Stimulated activated CD4-positive, alpha-beta T cell treated with anti-CD3 and anti-CD28 coated beads, Interleukin-15, amount 100 ng/mL, for 1 hour (primary cell): ENCODE measurements at places on chromosomes 12 and 14.

DNA sequence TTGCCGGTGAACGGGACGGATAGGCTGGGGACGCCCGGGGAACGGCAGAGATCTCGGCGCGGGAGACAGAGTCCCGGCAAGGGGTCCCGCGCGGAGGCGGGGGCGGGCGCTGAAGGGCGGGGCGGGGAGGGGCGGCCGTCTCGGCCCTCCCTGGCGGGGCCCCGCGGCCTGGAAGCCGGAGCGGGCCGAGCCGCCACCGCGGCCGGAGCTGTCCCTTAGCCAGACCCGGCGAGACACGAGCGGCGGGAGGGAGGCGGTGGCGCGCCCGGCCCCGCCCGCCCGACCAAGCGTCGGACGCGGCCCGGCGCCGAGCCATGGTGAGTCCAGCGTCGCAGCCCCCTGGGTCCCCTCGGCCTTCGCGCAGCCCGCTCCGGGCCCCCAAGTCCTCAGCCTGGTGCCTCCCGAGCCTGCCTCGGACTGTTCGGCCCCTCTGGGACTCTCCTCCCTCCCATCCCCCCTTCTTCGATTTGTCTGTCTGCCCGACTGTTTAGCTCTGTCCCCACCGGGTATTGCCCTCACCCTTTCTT, at the start of gene ARHGEF40:
ARHGEF40 (plus strand) TSS at position 222 of the 527 bp plus-strand sequence; CDS start at position 315, 93 bp downstream.
- no peak for DNase-seq

DNA sequence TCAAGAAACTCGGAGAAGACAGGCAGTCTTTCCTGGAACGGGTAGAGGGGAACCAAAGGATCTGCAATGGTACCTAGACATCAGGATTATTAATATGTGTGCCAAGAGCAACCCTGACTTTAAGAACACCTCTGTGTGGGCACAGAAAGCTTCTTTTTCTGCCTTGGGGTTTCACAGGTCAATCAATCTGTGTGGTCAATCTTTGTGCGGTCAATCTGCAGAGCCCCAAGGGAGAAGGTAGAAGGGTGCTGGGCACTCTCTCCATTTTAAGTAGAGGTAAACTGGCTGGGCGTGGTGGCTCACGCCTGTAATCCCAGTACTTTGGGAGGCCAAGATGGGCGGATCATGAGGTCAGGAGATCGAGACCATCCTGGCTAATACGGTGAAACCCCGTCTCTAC, 100.7 kb downstream of the ARF6 start:
- DNase-seq = no peak

- no peak for DNase-seq
Observed at GRCh38 chr12:85872497-85873091, 1.5 kb upstream of the NTS start.

DNA sequence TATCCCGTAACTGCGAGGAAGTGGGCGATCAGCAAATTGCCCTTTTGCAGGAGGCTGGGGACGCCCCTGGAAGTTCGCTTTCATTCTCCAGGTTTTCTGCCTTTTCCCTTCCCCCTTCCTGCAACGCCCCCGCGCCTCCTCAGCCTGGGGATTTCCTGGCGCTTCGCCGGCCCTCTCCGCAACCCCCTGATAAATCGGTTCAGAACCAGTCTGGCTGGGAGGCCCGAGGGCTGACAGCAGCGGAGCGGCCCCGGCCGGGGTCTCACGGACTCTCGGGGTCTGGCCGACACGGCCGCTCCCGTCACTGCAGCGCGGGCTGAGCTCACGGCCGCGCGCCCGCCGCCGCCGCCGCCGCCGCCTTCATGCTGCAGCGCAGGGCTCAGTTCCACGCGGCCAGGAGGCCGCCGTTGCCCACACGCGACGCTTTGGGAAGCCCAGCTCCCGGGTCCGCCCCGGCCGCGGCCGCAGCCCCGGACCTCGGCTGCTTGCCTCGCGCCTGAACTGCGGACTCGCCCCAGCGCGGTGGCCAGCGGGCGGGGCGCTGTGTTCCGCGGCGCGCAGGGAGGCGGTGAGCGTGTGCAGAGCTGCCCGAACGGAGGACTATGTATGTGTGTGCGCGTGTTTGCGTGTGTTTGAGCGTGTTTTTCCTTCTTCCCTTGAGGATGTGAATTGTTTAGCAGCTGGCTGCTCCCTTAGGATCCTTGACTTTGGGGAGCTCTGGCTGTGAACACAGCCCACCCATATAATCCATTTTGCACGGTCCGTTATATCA, at the start of gene LRFN5:
LRFN5 (plus strand) TSS at position 345 of the 772 bp plus-strand sequence.
- no peak for DNase-seq

GRCh38 chr14:64520699-64521098, 16.1 kb downstream of the ZBTB1 start:
- DNase-seq = no peak

- DNase-seq = no peak
Observed at GRCh38 chr14:49583629-49584028, 2.6 kb downstream of the RPS29 start.

DNA sequence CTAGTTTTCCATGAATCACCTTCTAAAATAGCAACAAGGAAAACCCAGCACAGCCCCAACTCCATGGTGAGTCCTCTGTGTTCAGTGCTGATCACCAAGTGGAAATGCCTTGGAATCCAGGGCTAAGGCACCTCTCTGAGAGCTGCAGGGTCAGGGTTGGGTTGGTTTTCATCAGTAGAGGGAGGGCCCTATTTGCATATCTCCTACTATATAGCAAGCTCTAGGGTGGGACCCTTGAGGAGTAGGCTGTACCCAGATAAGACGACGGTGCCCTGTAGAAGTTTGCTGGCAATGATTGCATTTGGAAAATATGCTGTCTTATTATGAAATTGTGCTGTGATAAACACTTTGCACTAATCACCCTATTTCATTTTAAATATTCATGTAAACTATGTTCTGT, 1011.8 kb downstream of the TMEM121 start:
- DNase-seq = no peak

GRCh38 chr12:112716099-112717093, 75.2 kb upstream of the RPH3A start:
- DNase-seq = no peak

DNA sequence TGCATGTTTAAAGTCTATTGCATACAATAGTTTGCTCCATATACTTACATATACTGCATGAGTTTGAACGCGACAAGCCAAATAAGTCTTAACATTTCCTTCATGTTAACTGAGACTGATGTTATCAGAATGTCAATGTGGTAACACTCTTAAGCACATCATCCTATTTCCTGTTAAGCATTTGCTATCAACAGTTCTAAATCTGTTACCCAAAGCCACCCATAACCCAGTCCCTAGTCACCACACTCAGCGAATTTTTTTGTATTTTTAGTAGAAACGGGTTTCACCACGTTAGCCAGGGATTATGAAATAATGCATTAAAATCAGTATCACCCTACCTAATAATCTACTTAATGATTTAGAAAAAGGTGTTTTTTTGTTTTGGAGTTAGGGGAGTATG, 39.4 kb downstream of the HNRNPC start:
- DNase-seq = no peak

GRCh38 chr14:20343862-20344220, 406 bp downstream of the PARP2 start:
- DNase-seq = no peak

DNA sequence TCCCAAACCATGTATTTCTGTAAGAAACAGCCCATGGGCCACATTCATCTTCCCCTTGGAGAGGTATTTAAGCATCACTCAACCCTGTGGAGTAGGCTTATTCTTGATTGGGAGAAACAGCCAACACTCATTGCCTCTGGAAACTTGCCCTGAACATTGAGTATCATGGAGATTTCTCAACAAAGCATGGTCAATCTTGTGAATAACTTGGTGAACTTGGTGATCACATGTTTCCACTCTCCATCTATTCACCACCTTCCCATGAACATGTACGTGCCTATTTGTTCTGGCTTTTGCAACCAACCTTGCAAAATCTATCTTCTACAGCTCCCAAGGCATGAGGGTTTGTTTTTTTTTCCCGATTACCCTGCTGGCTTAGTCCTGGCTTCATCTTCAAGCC, 163.2 kb downstream of the PAH start:
- DNase-seq = no peak

DNA sequence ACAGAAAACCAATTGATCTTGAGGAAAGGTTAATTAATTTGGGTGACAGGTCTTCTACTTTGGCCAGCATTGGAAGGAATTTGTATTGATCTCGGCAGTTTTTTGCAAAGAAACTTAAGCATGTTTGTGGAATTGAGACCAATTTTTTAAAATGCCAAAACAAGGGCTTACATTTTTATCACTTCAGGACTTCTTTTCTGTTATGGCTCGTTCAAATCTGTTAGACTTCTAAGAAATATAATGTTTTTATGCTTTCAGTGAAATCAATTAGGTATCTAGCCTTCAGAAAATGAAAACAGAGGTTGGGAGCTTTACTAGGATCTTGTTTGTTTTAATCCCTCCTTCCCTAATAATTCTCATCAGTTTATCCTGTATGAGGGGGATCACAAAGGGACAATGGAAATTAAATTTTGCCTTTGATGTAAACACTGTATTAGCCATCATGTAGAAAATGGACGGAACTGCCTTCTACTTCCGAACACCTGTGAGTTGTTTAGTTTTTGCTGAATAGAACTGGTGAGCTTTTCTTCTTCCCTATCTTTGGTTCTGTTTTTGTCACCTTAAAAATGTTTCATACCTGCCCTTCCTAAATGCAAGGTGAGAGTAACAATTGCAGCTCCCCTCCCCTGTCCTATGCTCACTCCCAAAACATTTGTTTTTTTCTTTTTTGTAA, 7.8 kb downstream of the FOXA1 start:
- no peak for DNase-seq

- DNase-seq = no peak
Observed at GRCh38 chr14:99647411-99647810, 2.5 kb downstream of the HHIPL1 start.

GRCh38 chr12:97142737-97143410, 235.8 kb downstream of the NEDD1 start:
- DNase-seq = no peak

DNA sequence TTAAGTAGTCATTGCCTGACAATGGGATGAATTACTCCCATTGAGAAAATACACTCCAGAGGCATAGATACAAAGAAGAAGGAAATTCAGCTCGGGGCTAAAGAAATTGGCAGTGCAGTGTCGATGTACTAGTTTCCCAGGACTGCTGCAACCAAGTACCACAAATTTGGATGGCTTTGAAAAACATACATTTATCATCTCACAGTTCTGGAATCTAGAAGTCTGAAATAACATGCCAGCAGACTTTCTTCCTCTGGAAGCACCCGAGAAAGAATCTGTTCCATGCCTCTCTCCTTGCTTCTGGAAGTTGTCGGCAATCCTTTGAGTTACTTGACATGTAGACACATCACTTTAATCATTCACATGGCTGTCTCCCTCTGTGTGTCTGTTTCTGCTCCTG, 101.9 kb downstream of the TMTC3 start:
- no peak for DNase-seq

DNA sequence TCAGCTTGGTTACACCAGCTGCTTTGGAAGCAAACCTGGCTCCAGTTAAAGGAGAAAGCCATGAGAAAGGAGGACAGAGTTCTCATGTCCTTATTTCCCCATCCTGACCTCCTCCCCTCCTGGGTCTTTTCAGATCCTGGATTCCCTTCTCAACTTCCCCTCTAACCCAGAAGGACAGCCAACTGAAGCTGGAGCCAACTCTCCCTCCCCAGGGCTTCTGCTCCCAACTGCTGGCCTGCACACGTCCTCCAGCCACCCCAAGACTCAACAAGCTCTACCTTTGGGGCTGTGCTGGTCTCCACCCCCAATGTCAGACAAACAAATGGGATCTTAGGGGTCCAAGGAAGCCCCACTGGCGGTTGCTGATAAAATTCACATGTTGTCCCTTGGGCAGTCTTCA, 651.1 kb upstream of the TBX3 start:
- no peak for DNase-seq

GRCh38 chr12:94638521-94638920, 11.8 kb downstream of the TMCC3 start:
- DNase-seq = no peak

- no peak for DNase-seq
Observed at GRCh38 chr12:59365133-59365532, 230.7 kb upstream of the SLC16A7 start.

DNA sequence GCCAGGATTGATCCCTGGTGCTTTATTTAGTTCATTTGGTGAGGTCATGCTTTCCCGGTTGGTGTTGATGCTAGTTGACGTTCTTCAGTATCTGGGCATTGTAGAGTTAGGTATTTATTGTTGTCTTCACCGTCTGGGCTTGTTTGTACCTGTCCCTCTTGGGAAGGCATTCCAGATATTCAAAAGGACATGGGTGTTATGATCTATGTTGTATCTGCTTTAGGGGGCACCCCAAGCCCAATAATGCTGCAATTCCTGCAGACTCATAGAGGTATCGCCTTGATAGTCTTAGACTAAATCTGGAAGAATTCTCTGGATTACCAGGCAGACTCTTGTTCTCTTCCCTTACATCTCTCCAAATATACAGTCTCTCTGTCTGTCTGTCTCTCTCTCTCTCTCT, 42.1 kb downstream of the AK7 start:
- no peak for DNase-seq

GRCh38 chr12:121461048-121461447, 61.1 kb downstream of the RNF34 start:
- DNase-seq = no peak

DNA sequence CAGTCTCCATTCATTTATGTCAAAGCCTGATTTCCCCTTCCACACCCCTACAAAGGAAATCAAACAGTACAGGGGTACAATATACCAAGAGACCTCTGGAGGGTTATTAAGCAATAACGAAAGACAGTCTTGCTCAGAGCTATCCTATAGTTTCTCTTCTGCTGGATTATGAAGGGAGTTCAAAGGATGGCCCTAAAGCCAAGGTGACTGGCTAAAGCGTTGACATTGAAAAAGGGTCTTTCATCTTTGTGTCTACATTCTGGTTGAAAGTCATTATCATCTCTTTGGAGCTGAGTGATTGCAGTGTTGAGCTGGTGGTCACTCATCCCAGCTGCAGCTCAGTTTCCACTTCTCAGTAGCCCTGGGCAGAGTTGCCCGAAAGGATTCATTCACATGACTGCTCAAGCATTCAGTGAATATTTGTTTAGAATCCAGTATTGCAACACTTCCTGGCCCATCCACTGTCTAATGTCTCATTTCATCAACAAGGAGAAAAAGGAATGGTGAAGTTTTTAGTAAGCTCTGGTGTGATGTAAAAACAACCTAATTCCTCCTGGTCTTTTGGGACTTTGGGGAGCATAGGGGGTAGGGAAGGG, 19.2 kb upstream of the TBX5 start:
- DNase-seq = no peak

GRCh38 chr12:52582486-52582885, 8.8 kb upstream of the KRT74 start:
- DNase-seq = no peak

DNA sequence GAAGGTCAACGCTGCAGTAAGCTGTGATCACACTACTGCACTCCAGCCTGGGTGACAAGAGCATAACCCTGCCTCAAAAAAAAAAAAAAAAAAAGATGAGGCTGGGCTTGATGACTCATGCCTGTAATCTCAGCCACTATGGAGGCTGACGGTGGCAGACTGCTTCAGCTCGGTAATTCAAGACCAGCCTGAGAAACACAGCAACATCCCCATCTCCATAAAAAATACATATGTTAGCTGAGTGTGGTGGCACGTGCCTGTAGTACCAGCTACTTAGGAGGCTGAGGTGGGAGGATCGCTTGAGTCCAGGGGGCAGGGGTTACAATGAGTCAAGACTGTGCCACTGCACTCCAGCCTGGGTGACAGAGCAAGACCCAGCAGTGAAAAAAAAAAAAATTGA, 50.4 kb downstream of the GXYLT1 start:
- no peak for DNase-seq
